ENCODE measurements at places on chromosomes 6 and 20.

DNA sequence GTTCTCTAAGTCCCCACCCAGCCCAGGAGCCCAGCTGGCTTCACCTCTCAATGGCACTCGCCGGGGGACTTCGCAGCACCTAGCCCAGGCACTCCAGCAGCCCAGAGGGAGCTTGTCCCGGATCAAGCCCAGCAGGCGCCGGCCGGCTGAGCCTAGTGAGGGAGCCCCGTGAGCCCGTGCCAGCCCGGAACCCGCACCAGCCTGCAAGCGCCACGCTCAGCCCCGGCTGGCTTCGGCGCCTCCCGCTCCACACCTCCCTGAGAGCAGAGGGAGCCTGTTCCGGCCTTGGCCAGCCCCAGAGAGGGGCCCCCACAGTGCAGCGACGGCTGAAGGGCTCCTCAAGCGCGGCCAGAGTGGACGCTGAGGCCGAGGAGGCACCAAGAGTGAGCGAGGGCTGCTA is 27.1 kb upstream of the PPP1R14C start:
- no peak for DNase-seq

GRCh38 chr6:11847515-11848345 is 69.1 kb upstream of the ADTRP start:
- no peak for DNase-seq

DNA sequence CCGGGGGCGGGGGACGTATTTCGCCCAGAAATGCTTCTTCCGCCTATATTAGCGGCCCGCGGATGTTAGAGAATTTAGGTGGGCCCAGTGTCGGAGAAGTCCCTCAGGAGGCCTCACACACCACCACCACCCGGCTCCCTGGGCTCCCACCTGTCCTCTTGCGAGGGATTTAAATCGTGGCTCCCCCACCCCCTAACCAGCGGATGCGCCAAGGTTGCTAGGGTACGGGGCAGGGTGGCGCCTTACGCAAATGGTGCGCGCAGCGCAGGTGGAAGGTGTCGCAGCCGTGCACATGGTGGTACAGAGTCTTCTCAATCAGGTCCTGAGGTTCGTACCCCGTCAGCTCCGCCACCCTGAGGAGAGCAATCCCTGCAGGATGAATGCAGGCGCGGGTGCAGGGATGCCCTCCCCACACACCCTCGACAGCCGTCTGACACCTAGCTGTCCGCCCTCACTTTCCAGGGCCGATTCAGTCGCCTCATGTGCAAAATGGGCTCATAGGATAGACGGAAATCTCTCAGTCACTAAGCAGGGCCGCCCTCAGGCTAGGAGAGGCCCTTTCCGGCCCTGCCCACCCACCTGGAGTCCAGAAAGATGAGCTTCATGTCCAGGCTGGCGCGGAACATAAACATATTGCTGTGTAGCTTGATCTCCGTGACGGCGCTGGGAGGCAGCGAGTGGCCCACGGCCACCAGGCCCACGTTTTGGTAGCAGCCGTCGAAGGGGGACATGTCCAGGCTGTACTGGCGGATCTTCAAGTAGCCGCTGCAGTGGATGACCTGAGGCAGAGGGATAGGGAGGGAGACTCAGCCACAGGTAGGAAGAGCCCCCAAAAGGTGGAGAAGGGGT is 16.6 kb downstream of the SIM1 start:
- no peak for DNase-seq

DNA sequence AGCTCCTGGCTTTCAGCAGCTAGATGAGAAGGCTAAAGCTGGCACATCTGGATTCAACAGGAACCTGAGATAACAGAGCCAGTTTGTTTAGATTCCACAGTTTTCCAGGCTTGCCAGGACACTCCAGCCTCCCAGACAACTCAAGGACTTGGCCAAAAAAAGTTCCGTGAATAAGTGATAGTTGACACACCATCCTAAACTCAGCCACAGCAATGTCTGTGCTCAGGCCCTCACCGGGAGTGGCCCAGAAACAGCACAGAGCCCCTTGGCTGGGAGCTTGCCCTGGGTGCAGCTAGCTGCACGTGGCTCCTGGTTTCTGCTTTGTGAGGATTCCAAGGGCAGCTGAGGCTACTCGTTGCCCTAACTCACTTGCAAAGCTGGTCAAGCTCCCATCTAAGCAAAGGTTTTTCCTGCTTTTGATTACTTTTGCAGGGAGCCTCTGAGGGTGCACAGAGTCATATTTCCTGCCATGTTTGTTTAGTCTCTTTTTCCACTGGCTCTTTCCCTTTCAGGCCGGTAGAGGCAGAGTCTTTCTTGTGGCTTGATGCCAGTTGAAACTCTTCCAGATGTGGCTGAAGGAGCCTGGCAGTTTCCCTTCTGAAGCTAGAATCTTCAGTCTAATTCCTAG is 118.3 kb upstream of the ECI2 start:
- peak; percentile 24 for DNase-seq

DNA sequence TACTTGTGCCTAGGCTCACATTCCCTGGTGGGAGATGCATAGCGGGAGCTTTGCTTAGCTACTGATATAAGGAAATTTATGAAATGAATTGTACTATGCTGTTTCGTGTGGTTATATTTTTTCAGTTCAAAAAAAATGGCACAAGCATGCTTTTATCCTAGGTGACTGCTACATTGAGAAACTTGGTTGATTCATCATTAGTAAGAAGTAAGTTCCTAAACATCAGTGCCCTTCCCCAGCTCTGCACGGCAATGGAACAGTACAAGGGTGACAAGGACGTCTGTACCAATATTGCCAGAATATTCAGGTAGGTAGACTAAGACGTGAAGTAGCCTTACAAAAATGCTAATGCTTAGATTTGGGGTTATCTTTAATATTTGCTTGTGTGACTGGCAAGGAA is 79.7 kb downstream of the ARMC2 start:
- no peak for DNase-seq

DNA sequence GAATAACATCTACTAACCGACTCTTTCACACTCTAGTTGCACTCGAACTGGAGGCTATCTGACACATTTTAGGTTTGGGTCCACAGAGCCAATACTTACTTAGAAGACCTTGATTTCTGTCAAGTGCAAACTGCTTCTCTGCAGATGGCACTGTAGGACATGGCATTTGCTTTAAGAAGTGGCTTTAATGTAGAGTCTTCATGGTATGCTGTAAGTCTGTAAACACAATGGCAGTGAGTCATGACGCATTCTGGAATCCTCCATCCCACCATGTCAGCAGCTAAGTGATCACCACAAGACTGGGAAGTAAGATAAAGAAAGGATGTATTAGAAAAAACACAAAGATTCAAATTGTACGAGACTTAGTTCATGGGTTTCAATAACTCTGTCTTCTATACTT is 377.0 kb upstream of the NOX3 start:
- DNase-seq, result peak; percentile 27

DNA sequence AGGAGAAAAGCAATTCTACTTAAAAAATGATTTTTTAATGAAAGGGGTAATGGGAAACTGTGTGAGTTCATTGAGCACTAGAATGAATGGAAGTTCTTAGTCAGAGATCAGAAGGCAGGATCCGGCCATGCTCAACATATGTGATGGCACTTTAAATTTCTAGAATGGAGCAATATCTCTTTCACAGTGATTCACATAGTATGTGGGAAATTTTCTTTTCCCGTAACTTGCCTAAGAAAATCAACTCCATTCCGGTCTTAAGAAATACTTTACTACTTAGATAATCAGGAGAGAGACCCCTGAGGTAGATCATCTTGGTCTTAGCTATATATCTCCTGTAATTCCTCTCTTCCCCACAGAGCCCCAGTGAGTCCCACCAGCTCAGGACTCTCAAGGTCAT is 131.8 kb downstream of the SCML4 start:
- DNase-seq, result no peak

- no peak for DNase-seq
These were observed 21.5 kb downstream of the GSTA3 start for GRCh38 chr6:52887910-52888524.

DNA sequence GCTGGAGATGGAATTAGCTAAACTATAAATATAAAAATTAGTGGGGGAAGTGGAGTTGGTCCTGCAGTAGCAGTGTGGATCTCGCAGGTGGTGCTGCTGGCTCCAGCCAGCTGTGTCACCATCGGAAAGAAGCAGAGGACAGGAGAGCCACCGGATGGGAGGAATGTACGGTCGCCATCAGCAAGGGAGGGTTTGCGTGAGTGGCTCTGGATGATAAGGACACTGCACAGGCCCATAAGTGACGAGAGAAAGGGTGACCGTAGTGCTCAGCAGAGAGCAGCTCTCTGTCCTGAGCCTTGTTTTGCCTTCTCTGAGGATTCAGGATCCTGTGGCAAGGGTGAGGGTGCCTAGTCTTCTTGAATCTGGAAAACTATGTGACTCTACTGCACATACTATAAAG is 378.7 kb downstream of the ZFAND3 start:
- DNase-seq, result no peak

- DNase-seq, result no peak
These were observed 248.6 kb upstream of the PLN start for GRCh38 chr6:118299457-118299856.

- no peak for DNase-seq
These were observed 118.6 kb upstream of the ADGRF1 start for GRCh38 chr6:47160702-47161101.

- no peak for DNase-seq
These were observed 3.4 kb upstream of the DLL1 start for GRCh38 chr6:170294298-170294730.

GRCh38 chr20:370151-370600 is 10.4 kb upstream of the TRIB3 start:
- DNase-seq, result no peak

DNA sequence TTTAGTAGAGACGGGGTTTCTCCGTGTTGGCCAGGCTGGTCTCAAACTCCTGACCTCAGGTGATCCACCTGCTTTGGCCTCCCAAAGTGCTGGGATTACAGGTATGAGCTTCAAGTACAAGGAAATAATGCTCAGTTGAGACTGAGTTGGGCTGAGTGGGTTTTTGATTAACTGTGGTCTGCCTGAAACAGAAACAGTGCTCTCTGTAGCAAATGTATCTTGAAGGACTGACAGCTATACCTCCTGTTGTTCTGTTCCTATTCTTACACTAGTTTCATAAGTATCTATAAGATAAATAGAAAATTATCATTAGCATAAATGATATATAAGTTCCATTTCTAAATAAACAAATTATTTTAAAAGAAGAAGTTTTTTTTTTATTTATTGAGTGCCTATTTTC is 142.8 kb upstream of the PTPRK start:
- no peak for DNase-seq

DNA sequence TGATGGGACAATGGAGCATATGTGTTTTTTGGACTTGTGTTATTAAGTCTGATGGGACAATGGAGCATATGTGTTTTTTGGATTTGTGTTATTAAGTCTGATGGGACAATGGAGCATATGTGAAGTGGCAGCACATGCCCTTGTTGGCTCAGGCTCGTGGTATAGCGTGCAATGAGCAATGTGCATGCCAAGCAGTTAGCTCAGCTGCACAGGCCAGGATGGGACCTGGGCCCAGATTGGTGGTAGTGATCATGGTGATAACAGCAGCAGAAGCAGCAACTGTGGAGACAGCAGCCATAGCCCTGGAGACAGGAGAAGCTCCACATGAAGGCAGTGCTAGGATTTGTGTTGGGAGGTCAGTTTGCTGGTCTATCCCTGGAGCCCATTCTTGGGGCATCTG is 61.1 kb downstream of the IL20RA start:
- no peak for DNase-seq

DNA sequence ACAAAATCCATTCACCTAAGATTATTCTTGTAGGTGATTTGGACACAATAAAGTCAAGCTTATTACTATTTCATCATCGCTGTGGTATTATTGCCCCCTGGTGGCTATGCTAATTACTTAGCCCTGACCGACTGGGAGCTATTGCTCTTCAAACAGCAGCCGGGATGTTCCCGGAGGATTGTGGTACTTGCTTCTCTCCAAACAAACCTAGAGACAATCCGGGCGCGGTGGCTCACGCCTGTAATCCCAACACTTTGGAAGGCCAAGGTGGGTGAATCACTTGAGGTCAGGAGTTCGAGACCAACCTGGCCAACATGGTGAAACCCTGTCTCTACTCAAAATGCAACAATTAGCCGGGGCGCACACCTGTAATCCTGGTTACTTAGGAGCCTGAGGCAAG is 15.4 kb upstream of the STMND1 start:
- DNase-seq, result peak; percentile 26

DNA sequence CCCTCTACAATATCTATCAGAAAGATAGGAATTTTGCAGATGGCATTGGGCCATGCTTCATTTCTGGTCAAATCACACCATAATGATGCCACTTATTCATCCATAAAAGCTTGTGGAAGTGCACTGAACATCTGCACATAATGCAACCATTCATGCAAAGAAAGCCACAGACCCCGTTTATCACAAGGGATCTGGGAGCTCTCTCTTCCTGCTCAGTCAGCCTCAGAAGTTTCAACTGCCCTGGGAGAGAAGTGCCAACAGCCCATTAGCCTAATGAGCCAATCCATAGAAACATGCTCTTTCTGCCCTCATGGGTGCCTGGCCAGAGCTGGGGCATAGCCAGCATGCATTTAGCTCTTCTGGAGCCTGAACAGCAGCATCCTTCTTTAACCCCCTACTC is 85.8 kb downstream of the SLC35F1 start:
- no peak for DNase-seq

DNA sequence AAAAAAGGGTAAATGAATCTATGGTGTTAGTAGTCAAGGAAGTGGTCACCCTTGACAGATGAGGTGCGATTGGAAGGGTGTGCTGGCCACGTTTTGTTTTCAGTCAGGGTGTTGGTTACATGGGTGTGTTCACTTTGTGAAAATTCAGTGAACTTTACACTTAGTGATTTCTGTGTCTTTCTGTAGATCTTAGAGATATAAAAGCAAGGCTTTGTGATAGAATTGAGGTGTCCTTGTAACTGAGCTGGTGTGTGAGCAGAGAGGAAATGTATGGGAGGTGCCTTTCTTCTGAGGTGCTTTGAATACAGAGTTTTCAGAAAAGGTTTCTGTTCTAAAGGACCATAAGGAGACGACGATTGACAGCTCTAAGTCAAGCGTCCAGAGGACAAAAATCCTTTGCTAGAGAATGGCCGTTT is 90.5 kb downstream of the SAMD3 start:
- DNase-seq, result no peak

DNA sequence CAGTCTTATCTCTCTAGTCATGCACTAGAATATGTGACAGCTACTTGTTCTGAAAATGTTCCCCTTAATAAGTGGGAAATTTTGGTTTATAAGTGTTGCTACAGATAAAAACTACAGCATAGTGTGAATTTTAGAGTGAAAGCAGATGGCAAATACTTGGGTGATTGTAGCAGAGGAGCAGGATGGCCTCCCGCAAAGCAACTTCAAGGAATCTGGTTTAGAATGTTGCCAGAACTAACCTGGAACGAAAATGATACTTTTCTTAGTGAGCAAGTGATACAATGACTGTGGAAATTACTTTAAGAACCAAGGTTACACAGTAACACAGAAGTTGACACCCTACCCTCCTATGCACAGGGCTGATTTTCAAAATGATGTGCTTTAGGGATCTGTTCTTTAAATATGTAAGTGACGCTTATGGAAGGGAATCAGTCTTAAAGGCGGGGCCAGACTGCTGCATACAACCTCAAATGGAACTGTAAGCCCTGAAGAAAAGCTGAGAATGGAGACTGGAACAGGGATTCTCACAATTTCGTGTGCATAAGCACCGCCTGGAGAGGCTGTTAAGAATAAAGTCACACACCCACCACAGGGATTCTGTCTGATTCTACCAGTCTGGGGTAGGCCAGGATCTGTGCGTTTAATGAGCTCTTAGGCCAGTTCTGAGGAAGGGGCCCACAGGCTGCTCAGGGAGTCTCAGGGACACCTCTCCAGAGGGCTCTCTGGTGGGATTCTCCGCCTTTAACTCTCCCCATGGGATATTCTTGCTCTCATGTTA is 97.9 kb downstream of the FYN start:
- DNase-seq, result no peak

All from SW 1271 (cell line).